ENCODE measurements at places on chromosomes 5 and 9.

DNA sequence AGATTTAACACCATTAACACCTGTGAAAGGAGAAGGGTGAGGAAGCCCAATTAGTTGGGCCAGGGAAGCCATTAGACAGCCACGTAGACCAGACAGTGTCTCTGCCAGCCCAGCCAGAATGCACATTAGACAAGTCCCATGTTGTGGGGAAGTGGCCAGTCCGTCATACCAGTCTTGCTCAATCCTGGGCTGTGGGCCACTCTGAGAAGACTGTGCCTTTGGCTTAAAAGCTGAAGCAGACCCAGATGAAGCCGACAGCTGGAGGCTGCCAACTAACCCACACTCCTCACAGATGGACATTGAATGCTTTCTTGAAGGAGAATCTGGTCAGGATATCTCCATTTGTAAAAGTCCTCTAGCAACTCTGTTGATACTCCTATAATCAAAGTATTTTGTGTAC, 128.5 kb downstream of the CHSY3 start:
- no peak for DNase-seq

GRCh38 chr5:547086-547924, 23.1 kb upstream of the SLC9A3 start:
- DNase-seq, result no peak

DNA sequence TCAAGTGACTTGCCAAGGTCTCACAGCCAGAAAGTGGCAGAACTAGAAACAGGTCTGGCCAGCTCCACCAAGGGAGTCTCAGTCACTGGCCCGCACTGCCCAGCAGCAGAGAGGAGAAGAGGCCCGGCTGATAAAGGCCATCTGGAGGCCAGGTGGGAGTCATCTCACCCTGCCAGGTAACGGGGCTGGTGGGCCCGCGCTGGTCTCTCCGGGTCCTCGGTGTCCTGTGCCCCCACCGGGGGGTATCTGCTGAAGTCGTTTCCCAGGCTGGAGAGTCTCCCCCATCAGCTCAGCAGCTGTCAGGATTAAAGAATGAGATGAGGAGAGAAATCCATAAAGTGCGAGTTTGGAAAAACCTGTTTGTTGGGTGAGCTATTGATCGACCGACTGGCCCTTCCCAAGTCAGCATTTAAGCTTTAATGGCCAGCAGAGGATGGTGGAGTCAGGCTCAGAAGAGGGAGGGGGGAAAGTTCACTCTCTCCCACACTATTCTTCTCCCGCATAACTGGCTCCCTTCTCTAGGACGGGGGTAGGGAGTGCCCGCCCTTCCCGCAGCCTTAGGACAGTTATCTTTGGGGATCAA, 30.3 kb downstream of the LMX1B start:
- no peak for DNase-seq

DNA sequence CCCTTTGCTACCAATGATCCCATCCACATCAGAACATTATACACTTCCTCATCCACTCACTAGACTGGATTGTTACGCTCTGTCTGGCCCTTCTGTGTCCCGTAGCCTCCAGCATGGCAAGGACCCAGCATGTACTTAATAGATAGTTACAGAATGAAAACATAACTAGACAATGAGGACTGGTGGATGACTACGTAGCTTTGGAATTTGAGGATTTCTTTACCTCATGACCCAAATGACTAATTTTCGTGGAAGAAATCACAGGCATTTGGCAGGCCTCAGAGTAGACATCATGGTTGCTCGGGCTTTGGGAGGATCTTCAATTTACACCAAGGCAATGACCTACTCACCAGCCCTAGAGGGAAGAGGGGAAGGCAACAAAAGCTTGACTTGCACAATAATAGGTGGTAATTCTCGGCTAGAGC, 299.8 kb downstream of the TLE1 start:
- DNase-seq, result no peak

DNA sequence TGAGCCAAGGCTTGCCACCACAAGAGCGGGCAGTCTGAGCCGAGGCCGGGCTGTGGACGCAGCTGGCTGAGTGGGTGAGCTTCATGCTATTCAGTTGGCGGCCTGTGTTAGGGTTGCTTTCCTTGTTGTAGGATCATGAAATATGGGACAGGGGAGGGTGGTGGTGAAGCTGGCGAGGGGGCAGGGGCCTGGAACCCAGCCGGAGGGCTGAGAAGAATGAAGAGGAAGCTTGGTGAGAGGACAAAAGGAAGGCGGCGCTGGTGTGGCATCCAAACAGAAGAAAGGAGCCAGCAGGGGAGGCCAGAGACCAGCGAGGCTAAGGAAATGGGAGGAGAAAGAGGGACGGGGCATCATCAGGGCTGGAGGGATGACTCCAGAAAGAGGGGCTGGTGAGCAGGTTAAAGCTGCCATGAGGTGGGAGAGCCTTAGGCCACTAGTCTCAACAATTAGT, 18.3 kb downstream of the RALGPS1 start:
- DNase-seq, result no peak

- no peak for DNase-seq
Observed at GRCh38 chr5:109030360-109031143, 282.9 kb downstream of the FER start.

- no peak for DNase-seq
Observed at GRCh38 chr5:20229303-20230005, 241.5 kb upstream of the CDH18 start.

- DNase-seq, result no peak
Observed at GRCh38 chr9:125532412-125532811, 174.6 kb downstream of the MAPKAP1 start.

- no peak for DNase-seq
Observed at GRCh38 chr9:113913426-113914195, 37.5 kb downstream of the ZNF618 start.

DNA sequence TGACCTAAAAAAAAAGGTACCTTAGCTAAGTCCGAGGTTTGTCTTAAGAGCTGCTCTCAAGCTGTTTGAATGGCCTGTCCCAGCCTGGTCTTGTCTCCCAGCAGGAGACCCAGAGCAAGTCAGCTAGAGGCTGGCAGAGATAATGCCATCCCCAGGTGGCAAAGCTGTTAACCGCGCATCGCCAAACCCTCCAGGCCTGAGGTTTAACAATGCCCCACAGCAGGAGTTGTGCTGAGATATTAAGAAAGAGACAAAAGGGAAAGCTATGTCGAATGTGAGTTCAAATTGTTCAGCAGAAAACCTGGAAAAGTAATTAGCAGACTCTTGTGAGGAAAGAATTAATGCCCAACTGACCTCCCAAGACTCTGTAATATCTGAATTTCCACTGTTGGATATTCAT, 187.1 kb downstream of the FSTL4 start:
- DNase-seq, result no peak

DNA sequence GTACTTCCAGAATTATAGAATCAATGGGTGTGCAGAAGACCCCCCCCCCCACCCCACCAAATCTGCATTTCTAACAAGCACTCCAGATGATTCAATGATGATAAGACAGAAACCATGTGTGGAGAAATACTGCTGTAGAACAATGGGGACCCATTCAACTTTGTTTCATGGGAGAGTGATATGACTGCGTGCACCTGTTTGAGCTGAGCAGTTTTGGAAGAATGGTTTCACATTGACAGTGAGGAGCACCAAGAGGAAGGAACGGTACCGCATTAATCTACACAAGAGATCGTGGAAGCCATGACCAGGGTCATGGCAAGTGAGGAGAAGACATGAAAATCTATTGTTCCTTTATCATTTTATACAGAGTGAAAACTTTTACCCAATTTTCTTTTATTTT, 202.7 kb downstream of the CD180 start:
- DNase-seq, result no peak

GRCh38 chr5:172672681-172673080, 31.6 kb downstream of the NEURL1B start:
- DNase-seq, result no peak

GRCh38 chr5:146799231-146799630, 79.3 kb downstream of the PPP2R2B start:
- DNase-seq, result no peak

DNA sequence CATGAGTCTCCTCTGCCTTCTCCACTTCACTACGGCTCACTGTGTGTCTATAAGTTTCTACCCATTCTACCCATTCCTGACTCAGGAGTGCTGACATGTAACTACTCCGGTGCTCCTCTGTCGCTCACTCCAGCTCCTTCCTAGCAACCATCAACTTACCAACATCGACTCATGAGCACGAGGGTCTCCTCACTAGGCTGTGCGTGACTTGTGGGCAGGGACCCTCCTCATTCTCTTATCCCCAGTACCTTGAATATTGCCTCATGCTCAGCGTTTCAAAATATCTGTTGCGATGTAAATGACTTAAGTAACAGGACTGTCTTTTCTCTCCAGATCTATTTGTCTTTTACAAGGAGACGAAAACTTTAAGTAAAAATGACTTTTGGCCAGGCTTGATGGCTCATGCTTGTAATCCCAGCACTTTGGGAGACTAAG, 73.1 kb downstream of the BASP1 start:
- no peak for DNase-seq

DNA sequence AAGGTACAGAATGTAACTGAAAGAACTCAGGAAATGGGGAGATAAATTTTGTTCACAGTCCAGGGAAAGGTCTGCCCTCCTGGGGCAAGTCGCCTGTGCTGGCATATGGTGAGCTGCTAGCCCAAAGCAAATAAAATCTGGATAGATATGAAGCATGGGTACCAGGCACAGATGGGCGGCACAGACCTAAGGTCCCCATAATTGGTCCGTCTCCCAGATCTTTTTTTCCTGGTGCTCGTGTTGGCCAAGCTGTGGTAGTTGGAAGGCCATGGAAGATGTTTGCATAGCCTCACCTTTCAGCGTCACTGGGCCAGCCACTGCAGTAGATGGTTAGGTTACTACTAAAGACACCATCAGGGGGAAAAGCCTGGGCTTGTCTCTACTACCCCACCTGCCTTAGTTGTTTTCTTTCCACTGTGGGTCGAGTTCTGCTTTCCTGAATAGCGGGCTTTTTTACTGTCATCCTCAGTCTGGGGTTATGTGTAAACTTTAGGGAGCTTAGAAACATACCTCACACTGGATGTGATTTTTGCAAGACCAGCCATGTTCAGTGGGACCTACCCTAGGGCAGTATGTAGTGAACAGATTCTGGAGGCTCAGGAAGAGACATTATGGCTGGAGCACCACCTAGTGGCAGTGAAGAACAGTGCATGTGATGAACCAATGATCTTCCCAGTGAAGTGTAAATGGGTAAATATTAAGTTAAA, 24.2 kb upstream of the GLRX start:
- DNase-seq, result peak; percentile 51

GRCh38 chr9:26814799-26815198, 77.8 kb downstream of the CAAP1 start:
- no peak for DNase-seq

GRCh38 chr9:96484521-96484931, 34.6 kb downstream of the HABP4 start:
- no peak for DNase-seq

GRCh38 chr5:453725-454481, 10.9 kb downstream of the EXOC3 start:
- DNase-seq, result no peak

GRCh38 chr9:85228111-85228855, 513.5 kb downstream of the AGTPBP1 start:
- DNase-seq, result no peak

GRCh38 chr5:170225326-170226128, 7.3 kb upstream of the C5orf58 start:
- DNase-seq, result peak; percentile 64

DNA sequence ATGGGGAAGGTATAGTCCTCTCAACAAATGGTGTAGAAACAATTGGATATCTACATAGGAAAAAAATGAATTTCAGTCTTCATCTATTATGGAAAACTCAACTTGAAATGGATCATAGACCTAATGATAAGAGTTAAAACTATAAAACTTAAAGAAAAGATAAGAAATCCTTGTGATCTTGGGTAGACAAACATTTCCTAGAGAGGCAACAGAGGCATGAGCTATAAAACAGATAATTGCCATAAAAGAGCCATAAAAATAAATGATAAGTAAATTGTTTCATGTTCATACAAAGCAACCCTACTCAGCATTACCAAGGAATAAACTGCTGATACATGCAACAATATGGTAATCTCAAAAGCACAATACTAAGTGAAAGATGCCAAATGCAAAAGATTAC, 76.2 kb downstream of the SNX18 start:
- no peak for DNase-seq

- no peak for DNase-seq
Observed at GRCh38 chr9:75962013-75962661, 71.7 kb downstream of the PCSK5 start.

GRCh38 chr9:15541872-15542271, 11.0 kb upstream of the CCDC171 start:
- DNase-seq, result no peak

GRCh38 chr5:174999581-174999980, 275.2 kb downstream of the MSX2 start:
- no peak for DNase-seq

DNA sequence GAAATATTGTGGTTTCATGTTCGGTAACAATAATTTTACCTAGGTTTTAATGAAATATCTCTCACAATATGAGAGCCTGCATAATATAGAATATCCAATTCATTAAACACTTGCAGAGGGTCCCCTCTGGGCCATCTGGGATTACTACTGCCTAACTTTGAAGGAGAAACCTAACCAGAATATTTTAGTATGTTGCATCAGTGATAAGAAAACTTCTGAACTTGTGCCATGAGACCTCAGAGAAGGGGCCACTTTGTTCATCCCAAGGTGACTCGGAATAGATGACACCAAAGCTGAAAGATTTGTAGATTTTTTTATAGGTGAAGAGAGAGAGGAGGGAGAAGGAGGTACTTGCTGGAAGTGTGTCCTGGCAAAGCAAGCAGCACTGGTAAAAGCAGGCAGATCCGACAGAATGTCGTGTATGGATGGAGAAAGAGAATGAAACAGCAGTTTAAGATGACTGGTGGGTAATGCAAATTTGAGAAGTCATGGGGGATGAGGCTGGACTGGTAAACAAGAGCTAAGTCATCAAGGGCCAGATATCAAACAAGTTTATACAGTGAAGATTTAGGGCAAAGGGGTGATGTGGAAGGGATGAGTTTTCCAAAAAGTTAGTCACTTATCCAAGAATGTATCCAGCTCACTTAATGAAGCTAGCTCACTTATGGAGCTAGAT, 372.3 kb downstream of the ADGRV1 start:
- DNase-seq, result no peak

- no peak for DNase-seq
Observed at GRCh38 chr5:52727576-52727975, 60.1 kb upstream of the ITGA1 start.

GRCh38 chr5:103059525-103059924, 60.4 kb downstream of the GIN1 start:
- DNase-seq, result no peak

All from T follicular helper cell (primary cell).